Activated T-cell treated with anti-CD3 and anti-CD28 coated beads for 48 hours (primary cell): ENCODE measurements at places on chromosomes 3 and 15.

DNA sequence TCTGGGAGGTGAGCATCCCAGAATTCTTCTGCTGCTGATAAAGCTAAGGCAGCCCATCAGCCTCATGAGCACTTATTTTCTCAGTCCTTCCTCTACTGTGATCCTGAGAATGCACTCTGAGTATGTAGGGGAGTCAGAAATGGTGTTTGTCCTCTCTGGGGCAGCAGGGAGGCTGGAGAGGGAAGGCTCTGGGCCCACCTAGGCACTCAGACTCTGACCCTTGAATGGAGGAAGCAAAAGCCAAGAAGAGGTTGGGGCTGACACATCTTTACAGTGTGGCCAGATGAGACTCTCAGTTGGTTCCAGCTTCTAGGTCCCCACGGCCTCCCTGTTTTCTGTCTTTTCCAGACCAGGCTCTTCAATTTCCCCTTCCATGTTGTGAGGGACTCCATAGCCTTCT lies 36.1 kb upstream of the BLM start:
- no peak for DNase-seq

DNA sequence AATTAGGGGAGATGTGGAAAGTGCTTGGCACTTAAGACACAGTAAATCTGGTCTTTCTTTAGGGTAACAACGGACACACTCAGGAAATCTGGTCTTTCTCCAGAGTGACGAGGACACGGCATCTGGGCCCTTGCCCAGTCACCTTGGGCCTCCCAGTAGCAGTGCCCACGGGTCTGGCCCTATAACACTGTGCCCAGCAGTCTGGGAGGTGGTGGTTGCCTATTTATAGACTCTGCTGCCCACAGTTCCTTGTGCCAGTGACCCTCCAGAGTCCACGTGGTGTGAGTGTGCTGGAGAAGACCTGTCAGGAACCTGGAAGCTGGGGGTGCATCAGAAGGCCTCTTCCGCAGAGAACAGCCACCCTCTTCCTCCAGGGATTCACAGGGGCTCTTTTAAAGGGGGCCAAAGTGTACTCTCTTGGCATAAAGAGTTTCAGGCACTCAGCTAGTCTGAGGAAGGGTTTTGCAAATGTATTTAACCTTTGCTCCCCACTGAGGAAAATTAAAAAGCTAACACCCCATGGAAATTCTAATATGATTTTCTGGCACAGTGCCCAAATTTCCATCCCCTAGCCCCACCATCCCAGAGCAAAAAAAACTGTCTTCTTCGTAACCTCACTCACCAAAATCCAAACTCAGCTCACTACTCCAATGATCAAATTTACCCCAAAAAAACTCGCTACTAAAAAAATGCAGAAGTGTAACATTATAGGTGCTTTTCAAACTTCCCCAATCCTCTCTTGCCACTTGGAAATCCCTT lies 15.4 kb downstream of the WNT5A start:
- no peak for DNase-seq

GRCh38 chr3:4856986-4857385 lies 122.3 kb upstream of the BHLHE40 start:
- DNase-seq = no peak

GRCh38 chr3:161197855-161198850 lies 23.0 kb upstream of the NMD3 start:
- DNase-seq = no peak

DNA sequence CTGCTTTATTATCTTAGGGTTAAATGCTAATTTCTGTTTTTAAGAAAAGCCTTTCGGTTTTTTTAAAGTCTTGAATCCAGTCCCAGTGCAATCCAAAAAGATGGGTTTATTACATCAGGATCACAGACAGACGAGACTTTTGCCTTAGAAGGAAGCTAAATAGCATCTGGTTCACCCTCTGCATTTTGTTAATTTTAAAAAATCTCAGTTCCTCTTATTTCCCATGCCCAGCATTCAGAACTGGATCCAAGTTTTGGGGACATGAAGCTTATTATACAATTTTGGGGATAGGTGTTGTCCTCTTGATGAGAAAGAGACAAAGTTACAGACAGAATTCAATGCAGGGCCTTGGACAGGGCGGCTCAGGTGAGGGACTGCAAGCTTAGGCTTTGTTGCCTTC lies 181.5 kb upstream of the LYSMD4 start:
- DNase-seq = no peak

DNA sequence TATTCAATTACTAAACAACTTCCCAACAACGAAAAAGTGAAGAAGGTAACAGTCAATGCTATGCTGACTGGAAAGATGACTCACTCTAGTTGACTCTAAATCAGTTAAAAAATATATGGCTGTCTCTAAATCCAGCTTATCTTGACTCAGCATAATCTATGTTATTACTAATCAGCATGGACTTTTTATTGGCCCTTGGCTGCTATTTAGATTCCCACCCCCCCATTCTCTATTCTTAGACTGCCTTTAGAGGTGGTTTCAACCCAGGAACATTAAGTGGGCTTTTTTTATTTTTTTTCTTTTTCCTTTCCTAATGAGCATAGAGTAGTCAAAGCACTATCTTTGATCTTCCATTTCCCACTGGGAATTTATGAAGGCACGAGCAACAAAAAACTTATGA lies 1.9 kb downstream of the PCOLCE2 start:
- DNase-seq = no peak

GRCh38 chr3:175940243-175940642 lies 1081.1 kb downstream of the NAALADL2 start:
- no peak for DNase-seq

GRCh38 chr3:152232001-152232400 lies 36.7 kb upstream of the MBNL1 start:
- DNase-seq = no peak

DNA sequence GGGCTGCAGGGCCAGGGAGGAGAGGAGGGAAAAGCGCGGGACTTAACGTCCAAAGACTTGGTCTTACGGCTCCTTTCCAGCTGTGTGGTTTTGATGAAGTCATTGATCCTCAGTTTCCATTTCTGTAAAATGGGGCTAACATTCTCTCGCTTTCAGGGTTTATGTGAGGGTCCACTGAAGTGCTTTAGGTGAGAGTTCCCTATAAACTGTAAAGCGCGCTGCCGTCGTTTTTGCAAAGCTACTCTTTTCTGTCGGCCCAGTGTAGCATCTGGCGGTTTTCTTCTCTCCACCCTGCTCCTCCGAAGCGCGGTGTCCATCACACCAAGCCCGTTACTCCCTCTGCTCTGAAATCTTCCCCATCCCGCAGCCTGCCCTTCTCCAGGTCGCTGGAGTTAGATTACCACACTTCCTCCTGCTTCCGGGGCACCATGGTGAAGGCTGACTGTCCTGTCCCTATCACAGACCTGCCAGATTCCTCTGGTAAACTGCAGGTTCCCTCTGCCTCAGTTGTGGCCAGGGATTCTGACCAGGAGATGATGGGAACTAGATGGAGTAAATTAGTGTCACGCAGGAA lies 702 bp upstream of the DNAJC17 start:
- no peak for DNase-seq

DNA sequence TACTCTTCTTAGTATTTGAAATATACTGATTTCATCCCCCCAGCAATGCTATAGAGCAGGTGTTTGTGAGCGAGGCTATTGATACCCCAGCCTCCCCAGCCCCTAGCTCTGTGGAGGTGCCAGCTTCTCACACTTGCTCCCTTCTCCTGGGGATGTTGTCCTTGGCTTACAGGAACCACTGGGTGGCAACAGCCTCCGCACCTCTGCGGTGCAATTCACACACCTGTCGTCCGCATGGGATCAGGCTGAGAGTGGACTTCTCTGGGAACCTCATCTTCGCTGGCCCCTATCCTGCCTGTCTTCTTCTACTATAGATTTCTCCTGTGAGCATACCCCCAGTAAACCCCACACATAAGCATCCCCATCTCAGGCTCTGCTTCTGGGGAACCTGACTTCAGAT lies 103.9 kb upstream of the SLC6A11 start:
- DNase-seq = no peak

- no peak for DNase-seq
Measured at GRCh38 chr3:5542472-5542871, 355.0 kb downstream of the EDEM1 start.

GRCh38 chr3:190132371-190132770 lies 11.7 kb upstream of the P3H2 start:
- DNase-seq = no peak

GRCh38 chr3:16849795-16850194 lies 35.0 kb upstream of the PLCL2 start:
- no peak for DNase-seq

DNA sequence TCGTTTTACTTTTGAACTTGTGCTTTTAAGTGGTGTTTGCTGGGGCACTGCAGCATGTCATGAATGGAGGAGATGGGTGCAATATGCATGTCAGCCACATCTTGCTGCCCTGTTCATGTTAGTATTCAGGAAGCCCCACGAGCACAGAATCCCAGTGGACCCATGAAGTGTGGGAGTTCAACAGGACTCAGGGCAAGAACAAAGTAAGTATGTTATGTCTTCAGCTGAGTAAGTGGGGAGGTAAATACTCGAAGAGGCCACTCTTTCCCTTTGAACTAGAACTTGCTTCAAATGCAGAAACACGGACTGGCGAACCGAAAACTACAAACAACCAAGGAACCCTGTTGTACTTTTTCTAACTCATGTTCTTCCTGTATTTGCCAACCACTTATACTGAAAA lies 23.4 kb downstream of the SOX14 start:
- DNase-seq = no peak

- DNase-seq = no peak
Measured at GRCh38 chr3:13296662-13297061, 123.5 kb downstream of the NUP210 start.

GRCh38 chr3:100635273-100635701 lies 25.9 kb downstream of the ADGRG7 start:
- no peak for DNase-seq

DNA sequence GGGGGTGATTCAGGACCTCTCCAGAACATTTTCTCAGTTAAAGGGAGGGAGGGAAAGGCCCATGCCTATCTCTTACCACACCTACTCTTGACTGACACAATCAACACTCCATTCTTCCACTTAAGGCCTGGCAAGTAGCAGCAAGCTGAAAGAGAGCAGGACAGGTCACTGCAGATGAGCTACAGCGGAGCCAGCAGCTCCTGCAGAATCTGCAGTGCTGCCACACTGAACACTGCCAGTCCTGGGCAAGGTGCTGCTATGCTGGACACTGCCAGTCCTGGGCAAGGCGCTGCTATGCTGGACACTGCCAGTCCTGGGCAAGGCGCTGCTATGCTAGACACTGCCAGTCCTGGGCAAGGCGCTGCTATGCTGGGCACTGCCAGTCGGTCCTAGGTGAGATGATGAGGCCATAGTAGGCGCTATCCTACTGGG lies 143.7 kb downstream of the MYLK start:
- DNase-seq = no peak

GRCh38 chr3:103690536-103690935 lies 1255.7 kb downstream of the ZPLD1 start:
- DNase-seq = no peak

- DNase-seq = no peak
Measured at GRCh38 chr3:56443372-56443771, 24.9 kb downstream of the ERC2 start.

GRCh38 chr15:88580532-88580931 lies 34.1 kb upstream of the DET1 start:
- DNase-seq = no peak

DNA sequence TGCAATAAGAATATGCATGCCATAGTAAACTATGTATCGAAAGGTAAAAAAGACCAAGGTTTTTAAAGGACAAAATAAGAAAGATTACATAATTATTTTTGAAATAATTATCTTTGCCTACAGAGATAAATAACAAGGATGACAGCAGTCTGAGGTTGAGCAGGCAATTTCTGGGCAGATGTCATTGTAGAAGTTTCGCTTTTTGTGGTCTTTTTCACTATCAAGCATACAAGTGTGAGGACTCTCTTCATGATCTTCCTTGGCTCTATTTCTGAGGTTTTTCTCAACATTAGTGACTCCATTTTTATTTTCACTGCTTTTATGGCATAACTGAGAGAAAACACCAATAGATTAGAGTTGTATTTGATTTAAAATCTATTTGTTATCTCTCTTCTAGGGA lies 1337.9 kb upstream of the EPHA6 start:
- DNase-seq = no peak

- DNase-seq = no peak
Measured at GRCh38 chr15:96392380-96393208, 62.1 kb downstream of the NR2F2 start.

DNA sequence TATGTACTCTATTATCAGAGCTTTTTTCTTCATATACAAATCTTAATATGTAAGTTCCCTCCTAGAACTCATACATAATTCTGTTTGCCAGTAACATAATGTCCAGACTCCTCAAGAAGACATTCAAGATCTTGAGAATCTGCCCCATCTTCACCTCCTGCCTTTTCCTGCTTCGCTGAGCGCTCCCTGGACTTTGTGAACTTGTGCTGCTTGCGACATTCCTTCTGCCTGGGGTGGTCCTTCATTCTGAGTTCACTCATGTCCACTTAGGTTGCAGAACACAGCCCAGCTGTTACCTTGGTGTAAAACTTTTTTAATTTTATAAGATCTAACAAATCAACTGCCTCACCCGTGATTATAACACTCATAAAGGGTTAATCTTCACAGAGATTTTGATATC lies 478.5 kb upstream of the EPHA3 start:
- no peak for DNase-seq

DNA sequence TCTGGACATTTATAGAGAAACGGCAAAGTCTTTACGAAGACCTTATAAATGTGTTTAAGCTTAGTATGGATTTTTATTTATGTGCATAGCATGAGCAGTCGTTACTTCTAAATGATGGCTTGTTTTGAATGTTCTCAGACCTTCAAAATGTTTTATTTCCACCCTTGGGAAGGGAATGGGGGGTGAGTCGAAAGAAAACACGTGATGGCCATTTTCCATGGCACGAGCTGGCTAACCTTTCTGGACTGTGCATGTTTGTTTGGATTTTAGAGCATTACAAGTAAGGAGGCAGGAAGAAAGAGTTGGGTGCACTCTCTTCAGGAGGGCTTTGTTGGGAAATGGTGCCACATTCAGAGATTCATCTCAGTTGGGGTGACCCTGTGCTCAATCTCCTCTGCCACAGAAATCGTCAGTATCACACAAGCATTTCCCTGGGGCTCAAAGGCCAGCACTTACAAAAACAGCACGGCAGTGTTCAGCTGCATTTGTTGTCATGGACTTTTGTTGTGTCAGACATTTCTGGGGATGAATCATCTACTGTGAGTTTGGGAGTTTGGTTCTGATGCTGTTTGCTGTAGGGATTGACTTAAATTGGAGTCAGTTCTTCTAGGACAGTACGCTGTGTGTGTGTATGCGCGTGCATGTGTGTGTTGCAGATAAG lies 52.3 kb upstream of the ADAMTS9 start:
- DNase-seq = no peak

DNA sequence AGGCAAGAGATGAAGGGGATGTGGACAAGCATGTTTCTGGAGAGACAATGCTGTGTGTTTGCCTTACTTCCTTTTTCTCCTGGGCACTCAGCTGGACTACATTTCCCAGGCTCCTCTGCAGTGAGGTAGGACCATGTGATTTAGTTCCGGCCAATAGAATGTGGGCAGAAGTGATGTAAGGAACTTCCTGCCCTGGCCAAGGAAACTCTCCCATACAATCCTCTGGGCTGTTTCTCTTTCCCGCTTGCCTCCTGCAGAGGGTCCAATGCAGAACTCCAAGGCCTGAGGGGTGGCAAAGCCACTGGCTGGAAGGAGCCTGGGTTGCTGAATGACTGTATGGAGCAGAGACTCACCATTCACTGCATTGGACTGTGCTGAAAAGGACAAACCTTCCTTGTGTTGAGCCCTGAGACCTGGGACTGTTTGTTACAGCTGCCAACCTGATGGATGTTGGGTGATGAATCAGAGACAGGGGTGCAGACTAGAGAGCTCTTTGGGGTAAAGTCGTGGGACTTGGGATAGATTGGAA lies 82.7 kb upstream of the SLC6A6 start:
- no peak for DNase-seq

- no peak for DNase-seq
Measured at GRCh38 chr3:10917176-10917575, 75.4 kb upstream of the SLC6A1 start.

- no peak for DNase-seq
Measured at GRCh38 chr15:25133804-25134203, 179.0 kb downstream of the SNRPN start.
